ENCODE measurements at places on chromosomes 1 and 21.

DNA sequence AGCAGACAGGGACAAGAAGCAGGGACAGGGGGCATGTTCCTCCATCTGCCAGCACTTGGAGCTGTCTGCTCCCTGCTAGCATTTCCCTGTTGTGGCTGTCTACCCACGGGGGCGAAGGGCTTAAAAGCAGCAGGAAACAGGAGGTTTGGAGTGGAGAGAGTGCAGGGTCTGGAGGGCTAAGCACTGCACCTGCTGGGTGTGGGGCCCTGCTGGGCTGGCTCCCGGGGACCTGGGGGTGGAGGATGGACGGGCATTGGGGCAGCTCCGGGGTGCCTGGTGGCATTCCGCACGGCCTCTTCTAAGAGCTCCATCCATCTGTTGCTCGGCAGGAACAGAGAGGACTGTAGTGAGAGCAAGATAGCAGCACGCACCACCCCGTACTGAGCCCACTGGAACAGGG, 21.2 kb downstream of the LRRC71 start:
- DNase-seq, result no peak

DNA sequence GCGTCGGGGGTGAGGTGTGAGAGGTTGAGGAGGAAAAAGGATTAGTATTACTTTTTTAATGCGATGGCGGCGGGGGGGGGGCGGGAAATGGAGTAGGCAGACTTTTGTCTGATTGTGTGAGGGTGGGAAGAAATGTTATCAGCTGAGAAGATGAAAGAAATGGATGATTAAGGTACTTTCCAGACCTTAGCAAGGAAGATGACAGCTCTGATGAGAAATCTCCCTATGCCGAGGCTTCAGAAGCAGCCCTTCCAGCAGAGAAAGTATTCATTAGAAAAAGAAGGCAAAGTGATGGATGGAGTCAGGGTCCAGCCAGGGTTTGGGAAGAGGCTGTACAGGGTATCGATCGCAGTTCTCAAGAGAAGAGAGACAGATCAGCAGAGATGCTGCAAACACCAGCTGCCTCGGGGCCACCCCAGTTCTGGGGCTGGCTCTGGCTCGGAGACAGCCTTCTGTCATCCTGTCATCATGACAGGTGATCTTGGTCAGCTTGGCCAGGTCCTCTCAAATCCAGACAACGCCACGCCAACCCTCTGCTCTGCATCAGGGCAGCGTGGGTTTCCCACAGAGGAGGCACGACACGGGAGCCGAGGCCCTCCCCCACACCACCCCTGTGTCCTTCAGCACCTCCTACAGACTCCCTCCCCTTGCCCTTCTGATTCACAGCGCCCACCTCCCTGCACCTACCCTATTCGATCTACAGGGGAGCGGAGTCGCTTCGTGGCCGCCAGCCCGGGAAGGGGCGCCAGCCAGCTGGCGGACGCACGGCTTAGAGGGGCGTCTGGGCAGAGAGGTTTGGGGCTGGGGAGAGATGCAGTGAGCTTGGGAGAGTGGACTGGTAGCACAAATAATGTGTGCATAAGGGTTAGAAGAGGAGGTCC, 674 bp upstream of the ATXN7L2 start:
- no peak for DNase-seq

- DNase-seq, result no peak
Measured at GRCh38 chr21:44815225-44815624, 2.6 kb downstream of the SUMO3 start.

- DNase-seq, result peak; percentile 22
Measured at GRCh38 chr1:152502496-152503180, 8.0 kb upstream of the LCE5A start.

DNA sequence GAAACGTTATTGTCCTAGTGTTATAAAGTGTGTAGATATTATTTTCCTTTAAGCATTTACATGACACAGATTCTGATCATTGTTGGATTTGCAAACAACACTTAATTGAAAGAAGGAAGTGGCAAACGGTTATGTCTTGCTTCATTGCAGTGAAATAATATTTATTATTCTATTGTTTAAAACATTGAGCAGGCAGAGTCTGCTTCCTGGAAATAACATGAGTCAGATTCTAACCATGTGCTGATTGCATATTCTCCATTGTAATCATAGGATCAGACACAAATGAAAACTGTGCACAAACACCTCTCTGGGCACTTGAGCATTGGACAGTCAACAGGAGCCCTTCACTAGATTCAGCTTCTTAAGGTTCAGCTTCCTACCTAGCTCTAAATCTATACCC, 46.8 kb upstream of the USP25 start:
- DNase-seq, result peak; percentile 58

- DNase-seq, result no peak
Measured at GRCh38 chr1:157819896-157820295, at the start of gene FCRL1. Gene FCRL1 (minus strand): TSS chr1:157820120. CDS start chr1:157820037, 83 bp downstream.

GRCh38 chr1:238961790-238962189, 424.6 kb upstream of the CHRM3 start:
- no peak for DNase-seq

GRCh38 chr1:232450615-232451014, 179.3 kb downstream of the SIPA1L2 start:
- no peak for DNase-seq

- DNase-seq, result peak; percentile 66
Measured at GRCh38 chr1:32759997-32760623, 57.0 kb downstream of the YARS1 start.

GRCh38 chr1:89762779-89763648, 57.8 kb upstream of the LRRC8D start:
- peak; percentile 79 for DNase-seq

- no peak for DNase-seq
Measured at GRCh38 chr1:231940701-231941100, 314.1 kb downstream of the DISC1 start.

DNA sequence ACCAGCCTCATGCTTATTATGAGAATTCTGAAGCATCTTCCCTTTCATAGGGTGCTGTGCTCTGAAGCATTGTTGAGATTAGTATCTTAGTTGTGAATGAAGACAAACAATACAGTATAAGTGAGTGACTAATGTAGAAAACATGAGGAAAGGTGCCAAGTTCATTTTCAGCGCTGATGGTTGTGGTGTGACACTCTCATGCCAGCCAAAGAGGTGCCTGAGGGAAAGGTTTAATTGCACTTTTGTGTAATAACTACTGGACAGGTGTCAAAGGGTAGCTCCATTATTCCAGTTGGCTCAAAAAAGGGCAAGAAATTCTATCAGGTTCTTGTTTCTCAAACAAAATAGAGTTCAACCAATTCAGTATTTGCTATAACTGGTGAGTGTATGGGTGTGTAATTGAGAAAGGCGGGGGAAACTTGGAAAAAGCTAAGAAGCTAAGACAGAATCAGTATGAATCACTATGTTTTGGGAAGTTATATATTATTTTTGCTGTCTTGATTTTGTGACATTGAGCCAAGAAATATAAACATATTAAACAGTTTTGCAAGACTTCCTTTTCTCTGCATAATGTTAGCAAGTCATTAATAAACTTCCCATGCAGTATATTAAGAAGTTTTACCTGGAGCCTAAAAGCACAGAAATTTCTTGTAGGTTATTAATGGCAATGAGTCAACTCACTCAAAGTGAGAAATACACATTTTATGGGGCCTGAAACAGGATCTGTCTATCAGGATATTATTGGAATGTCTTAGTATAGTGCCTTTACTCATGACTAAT, 31.8 kb downstream of the KCNK2 start:
- DNase-seq, result peak; percentile 89

DNA sequence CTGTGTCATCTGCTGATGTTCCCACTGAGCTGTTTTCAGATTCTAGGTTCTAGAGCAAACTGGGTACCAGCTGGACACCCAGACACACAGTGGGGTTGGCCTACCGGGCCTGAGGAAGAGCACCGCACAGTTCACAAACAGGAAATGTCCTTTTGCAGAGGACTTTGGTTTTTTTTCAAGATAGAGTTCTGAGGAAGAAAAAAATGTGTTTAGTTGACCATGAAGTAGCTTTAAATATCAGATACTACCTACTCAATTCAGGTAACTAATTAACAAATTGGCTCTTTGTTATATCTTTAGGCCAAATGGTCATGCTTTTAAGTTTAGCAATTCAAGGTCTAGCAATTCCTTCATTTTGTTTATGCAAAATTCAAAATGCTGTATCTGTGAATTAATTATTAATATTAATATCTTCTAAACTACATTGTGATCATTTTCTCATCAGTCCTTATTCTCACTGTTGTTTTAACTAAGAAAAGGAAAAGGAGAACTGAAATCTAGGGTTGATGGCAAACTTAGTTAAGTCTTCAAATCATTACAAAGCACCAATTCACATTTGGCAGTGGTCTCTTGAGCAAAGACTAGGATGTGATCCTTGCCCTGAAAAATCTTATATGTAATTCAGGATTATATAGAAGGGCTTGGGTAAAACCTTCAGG, 17.2 kb upstream of the NCF2 start:
- no peak for DNase-seq

GRCh38 chr1:225768662-225769426, 8.8 kb upstream of the SRP9 start:
- DNase-seq, result no peak

GRCh38 chr1:224782281-224783000, 147.0 kb upstream of the DNAH14 start:
- DNase-seq, result no peak

GRCh38 chr1:14494911-14495310, 103.6 kb upstream of the KAZN start:
- no peak for DNase-seq
